BE2C (cell line): ENCODE measurements at places on chromosomes 1 and 21.

DNA sequence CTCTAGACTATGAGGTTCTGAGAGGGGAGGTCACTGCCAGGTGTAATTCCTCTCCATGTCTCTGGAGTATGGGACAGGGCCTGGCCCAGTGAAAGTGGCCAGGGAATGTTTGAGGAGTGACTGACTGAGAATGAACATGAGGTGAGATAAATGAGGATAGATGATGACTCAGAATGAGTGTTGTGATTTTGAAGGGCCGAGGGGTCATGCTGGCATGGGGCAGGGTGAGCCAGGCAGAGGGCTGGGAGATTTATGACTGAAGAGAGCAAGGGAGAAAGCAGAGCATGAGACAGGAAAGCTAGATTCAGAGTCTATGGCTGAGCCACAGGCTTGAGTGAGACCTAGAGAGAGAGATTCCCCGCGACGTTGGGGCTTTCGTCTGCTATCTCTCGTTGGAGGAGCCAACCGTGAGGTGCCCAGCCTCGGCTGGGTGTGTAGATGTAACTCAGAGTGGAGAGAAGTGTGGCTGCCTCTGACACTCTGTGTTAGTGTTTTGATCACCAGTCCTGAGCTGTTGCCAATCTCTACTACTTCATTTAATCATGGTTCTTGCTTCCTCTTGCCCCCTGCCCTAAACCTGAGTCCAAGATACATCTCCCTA, 50.1 kb downstream of the FOXD2 start:
- DNase-seq: no peak

- no peak for DNase-seq
These were observed 230.8 kb upstream of the CHRM3 start for GRCh38 chr1:239155466-239156091.

GRCh38 chr1:31429583-31429982, 16.6 kb downstream of the SERINC2 start:
- DNase-seq: no peak

GRCh38 chr1:28822799-28823198, 10.8 kb downstream of the OPRD1 start:
- DNase-seq: peak; percentile 66

DNA sequence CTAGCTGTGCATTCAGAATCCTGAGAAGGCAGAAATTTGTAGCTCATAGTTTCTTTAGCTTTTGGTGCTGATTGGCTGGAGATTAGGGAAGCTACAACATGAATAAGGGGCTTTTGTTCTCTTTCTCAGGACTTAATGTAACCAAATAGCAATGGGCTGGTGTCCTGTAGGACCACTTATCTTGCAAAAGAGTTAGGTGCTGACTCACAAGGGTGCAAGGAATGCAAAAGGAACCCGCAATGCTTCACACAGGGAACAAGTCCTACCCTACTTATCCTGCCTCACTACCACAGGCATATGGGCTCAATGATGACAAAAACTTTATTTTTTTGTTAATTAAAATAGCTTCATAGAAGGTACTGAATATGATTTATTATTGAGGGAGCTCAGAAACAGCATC, 541.5 kb downstream of the AMY1C start:
- no peak for DNase-seq

DNA sequence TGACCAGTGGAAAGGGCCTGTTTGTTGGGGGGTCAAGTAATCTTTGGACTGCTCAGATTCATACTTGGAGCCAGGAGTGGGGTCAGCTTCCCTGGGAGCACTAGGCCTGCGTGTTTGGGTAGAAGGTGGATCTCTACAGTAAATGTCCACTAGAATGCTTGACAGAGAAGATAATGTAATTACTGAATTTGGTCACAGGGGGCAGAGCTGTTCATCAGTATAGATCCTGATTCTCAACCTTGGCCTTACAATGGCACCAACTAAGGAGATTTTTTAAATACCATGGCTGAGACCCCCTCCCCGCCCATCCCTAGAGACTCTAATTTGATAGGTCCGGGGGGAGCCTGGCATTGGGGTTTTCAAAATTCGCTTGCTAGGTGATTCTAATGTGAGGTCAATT, 217.5 kb upstream of the PLXNA2 start:
- DNase-seq: no peak

- DNase-seq: no peak
These were observed 63.9 kb upstream of the DISP3 start for GRCh38 chr1:11414926-11415538.

- DNase-seq: no peak
These were observed 9.6 kb downstream of the ZBTB17 start for GRCh38 chr1:15966081-15966955.
